CD4-positive, alpha-beta T cell treated with Interleukin-4 for 4 hours (primary cell): ENCODE measurements at places on chromosomes 11 and 22.

GRCh38 chr11:96263238-96263763, 79.7 kb downstream of the MAML2 start:
- peak; percentile 50 for DNase-seq

GRCh38 chr11:102447193-102447592, 5.4 kb downstream of the TMEM123 start:
- DNase-seq = peak; percentile 71

DNA sequence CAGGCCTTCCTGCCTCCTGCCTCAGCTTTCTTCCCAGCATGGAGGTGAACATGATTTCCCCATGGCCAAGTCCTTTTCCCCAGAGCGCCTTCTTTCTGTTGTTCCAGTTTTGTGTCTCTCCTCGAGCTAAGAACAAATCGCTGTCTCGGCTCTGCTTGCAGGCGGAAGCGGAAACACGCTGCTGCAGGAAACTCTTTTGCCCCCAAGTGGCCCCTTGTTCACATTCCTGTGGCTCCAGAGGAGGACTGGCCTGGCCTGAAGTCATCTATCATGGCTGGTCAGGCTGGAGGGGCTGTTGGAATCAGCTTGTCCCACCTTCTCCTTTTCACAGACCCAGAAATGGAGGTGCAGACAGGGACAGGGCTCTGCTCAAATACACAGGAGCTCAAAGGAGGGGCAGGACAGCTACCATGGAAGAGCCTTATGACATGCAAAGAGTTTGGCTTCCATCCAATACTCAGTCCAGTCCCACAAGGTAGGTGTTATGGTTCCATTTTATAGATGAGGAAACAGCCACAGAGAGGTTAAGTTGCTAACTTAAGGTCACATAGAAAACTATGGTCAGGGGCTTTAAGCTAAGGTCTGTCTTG, 182.2 kb upstream of the SYT13 start:
- no peak for DNase-seq

- DNase-seq = no peak
Observed at GRCh38 chr11:130737041-130737830, 179.0 kb downstream of the SNX19 start.

DNA sequence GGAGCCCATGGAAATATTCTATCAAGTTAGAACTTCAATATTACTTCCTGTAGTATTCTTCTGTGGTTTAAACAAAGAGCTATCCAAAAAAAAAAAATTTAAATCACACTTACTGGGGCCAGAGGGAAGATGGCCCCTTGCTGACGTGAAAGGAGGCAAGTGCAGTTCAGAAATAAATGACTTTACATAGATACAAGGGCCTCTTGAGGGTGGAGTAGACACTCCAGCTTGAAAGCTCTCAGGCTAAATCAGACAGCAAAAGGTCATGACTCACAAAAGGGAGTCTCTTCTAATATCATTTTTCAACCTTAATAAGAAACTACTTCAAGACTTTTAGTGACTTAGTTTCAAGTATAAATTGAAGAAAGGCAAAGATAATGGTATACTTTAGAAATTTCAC, 1160.3 kb downstream of the FAM181B start:
- DNase-seq = no peak

DNA sequence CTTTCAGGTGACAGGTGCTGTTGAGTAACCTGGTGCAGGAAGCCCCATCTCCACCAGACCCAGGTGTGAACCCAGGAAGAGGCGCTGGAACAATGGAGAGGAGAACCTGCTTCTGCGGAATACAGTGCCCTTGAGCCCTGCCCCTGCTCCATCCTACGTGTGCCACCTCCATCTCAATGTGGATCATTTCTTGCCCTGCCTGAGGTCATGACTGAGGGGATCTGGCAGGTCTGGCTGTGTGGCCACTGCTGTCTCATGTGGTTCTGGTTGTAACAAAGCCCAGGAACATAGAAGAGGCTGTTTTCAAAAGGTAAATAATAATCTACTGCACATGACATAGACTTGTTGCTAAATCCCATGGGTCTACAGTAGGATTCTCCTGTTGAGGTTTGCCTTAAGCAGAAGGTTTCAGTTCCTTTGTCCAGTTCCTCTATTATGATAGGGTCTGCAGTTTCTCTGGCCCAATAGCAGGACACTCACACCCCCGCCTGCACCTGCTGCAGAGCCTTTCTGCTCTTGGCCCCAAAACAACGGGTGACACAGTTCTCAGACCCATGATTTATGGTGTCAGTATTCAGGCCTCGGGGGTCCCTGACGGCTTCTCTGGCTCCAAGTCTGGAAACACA, 113.5 kb upstream of the IGLL5 start:
- no peak for DNase-seq
